CD4-positive, alpha-beta T cell treated with Interleukin-15 for 4 hours (primary cell): ENCODE measurements at places on chromosomes 4 and X.

DNA sequence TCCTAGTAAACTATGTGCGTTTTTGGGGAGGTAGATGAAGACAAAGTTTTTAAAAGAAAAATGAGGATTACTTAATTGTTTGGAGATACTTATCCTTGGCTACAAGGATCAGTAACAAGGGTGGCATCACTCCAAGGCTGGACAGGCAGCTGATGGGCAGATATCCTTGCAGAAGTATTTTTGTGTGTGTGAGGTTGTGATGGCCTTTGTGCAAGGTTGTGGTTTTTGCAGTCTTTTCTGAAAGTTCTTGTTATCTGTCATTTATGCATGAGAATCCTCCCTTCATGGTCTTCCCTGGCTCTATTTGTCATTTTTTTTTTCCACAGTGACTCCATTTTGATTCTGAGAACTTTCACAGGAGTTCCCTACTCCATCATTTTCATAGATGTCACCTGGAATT is 96.0 kb upstream of the C1GALT1C1 start:
- no peak for DNase-seq

- DNase-seq, result no peak
Measured at GRCh38 chrX:104351173-104351769, 96.5 kb upstream of the ESX1 start.

DNA sequence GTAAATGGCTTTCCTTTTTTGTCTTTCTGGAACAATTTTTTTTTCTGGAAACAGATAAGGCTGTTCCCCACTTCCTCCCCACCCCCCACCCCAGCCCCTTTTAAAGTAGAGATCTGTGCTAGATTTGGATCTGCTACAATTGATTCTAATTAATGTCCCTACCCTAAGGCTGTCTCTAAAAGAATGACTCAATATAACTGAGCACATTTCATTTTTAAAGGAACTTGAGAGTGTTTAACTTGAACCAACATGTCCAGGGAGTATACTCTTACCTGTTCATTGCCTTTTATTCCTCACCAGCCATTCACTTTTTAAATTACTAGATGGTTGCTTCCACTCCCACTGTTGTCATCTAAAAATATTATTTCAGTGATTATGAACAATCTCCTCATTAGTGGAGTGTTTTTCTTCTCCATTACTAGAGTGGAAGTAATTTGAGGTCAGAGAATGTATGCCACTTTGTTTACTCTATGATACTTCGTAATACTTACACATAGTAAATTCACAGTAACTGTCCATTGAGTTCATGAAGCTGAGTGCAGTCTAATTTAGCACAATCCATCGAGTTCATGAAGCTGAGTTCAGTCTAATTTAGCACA is 14.1 kb upstream of the CNOT6L start:
- no peak for DNase-seq

- DNase-seq, result no peak
Measured at GRCh38 chrX:153650959-153651358, 4.0 kb downstream of the DUSP9 start.

DNA sequence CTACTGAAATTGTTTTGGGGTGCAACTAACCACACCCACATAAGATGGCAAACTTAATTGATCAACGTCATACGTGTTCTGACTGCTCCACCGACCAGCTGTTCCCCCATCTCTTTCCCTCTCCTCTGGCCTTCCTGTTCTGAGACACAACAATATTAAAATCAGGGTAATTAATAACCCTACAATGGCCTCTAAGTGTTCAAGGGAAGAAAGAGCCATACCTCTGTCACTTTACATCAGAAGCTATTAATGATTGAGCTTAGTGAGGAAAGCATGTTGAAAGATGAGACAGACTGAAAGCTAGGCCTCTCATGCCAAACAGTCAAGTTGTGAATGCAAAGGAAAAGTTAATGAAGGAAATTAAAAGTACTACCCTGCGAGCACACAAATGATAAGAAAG is 173.9 kb upstream of the FTHL17 start:
- no peak for DNase-seq

- no peak for DNase-seq
Measured at GRCh38 chr4:53816561-53816960, 225.3 kb upstream of the LNX1 start.

- DNase-seq, result no peak
Measured at GRCh38 chr4:163042306-163042705, 124.4 kb downstream of the NAF1 start.

GRCh38 chr4:110609044-110609750 is 13.7 kb downstream of the PITX2 start:
- DNase-seq, result no peak

DNA sequence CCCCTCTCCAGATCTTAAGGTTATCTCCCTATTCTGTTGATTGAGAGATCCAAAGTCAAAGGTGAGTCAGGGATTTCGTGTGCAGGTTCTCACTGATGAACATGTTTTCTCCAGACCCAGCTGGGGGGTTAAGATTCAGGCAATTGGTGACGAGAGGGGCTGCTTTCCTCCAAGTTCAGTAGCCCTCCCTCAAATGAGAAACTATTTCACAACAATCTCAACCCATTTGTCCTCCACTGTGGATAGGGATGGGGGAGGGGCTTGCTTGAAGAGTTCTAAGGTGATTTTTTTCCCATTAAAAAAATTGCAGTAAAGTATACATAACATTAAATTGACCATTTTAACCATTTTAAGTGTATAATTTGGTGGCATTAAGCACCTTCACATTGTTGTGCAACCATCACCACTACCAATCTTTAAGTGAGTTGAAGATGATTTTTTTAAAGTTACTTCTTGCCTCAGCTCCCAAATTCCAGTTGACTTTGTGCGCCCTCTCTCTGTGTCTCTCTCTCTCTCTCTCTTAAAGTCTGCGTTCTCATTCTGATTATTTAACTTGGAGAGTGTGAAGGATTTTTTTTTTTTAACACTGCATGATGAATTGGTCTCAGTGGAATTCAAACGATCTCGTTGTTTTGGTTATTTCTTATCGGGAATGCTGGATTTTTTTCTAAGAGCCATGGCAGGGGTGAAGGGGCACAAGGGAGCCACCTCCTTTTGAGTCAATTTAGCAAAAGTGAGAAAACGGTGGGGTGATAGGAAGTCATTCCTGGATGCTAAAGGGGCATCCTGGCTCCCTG is 175.9 kb downstream of the SHROOM3 start:
- no peak for DNase-seq

- no peak for DNase-seq
Measured at GRCh38 chr4:155777971-155778735, 19.3 kb downstream of the GUCY1B1 start.

- no peak for DNase-seq
Measured at GRCh38 chr4:23945451-23946017, 55.7 kb upstream of the PPARGC1A start.

DNA sequence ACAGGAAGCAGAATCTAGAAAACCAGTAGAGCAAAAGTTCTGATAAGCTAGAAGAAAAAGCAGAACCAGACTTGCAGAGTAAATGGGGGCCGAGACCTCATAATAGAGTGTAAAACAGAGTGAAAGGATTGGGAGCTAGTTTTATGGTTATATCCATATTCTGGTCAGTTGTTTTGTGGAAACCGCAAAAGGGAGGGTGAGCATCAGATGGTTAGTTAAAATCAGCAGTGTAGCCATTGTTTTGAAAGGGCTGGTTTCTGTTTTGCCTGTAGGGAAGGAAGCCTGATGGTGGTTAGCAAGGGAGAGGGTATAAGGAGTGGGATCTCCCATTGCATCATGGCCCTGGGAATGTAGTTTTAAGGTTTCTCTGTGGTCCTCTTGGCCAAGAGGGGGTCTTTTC is 17.2 kb upstream of the CCNI start:
- DNase-seq, result no peak

- no peak for DNase-seq
Measured at GRCh38 chrX:37873220-37873619, 25.8 kb upstream of the DYNLT3 start.

GRCh38 chrX:123753656-123754350 is 21.0 kb upstream of the THOC2 start:
- no peak for DNase-seq
